ENCODE measurements at places on chromosomes 3 and 15.
A peak's percentile ranks its signal among the peaks of the same experiment; 100 is the strongest.

DNA sequence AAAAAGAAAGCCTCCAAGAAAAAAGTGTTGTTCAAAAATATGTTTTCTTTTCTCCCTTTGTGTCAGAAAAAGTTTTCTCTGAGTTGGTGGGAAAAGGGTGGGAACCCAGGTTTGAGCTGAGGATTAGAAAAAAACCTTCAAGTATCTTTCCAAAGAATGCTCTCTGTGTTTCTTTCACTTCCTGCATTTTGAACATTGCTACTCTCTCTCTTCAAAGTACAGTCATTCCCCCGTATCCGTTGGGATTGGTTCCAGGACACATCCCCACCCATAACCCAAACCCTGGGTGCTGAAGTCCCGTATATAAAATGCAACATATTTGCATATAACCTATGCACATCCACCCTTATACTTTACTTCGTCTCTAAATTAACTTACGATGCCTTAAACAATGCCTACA, 139.6 kb downstream of the TMCO5A start:
- DNase-seq, result no peak

GRCh38 chr3:73215901-73216300, 154.4 kb downstream of the EBLN2 start:
- DNase-seq, result no peak

GRCh38 chr3:120682095-120682681, at the start of gene HGD:
TSS of gene HGD (minus strand) at chr3:120682239. CDS start at chr3:120682111, 128 bp downstream.
- no peak for DNase-seq

DNA sequence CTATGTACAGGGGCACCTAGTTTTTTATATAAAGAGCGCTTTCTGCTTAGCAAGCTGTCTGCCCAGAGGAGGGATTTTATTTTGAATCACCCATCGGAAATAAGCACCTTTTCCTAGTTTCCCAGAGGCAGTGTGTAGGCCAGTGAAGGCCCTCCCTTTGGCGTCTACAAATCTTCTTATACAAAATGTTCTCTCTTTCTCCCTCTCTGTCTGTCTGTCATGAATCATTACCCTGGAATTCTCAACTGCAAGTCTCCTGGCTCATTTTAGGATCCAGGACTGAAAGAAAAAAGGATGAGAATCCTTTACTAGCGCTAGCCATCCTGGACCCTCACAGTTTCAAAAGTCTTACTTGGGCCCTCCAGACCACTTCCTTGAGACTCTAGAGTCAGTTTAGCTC, 728.1 kb downstream of the OTOL1 start:
- no peak for DNase-seq

GRCh38 chr3:151384741-151385174, at the start of gene P2RY12:
TSS of gene P2RY12 (minus strand) at chr3:151384753. CDS start at chr3:151338845, 45,908 bp downstream.
- no peak for DNase-seq

- DNase-seq, result no peak
Measured at GRCh38 chr3:172617976-172618375, 92.9 kb downstream of the NCEH1 start.

DNA sequence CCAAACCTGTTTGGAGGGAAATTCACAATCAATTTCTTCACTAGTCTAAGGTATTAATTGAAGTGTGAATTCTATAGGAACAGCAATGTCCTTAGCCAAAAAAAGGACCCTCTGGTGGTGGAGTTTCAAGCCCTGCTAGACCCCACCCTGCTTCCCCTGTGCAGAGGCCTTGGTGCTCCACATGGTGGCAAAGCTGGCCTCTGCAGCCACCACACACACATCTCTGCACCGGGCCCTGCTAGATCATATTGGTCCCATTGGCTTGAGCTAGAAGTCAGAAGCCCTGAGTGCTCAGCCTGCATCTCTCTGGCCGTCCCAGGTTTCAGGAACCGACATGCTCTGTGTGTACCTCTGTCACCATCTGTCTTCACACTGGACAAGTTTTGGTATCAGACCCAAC, 220.9 kb upstream of the TRIM42 start:
- no peak for DNase-seq

DNA sequence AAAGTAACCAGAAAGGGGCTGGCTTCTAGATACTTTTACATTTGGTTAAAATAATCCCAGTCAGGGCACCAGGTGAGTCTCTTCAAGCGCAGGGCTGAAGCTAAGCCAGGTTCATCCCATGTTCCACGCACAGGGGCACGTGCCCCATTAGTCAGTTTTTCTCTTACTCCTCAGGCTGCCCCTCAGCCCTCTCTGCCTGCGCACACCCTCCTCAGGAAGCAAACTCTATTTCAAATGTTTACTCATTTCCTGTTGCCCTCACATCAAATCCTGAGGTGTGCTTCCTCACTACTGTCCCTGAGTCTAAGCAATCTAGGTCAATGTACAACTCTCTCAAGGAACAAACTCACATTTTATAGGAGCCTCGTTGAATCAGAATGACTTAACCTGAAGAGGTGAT, 48.5 kb downstream of the THBS1 start:
- peak; percentile 73 for DNase-seq

- no peak for DNase-seq
Measured at GRCh38 chr3:124101643-124102042, 109.7 kb upstream of the ROPN1 start.

DNA sequence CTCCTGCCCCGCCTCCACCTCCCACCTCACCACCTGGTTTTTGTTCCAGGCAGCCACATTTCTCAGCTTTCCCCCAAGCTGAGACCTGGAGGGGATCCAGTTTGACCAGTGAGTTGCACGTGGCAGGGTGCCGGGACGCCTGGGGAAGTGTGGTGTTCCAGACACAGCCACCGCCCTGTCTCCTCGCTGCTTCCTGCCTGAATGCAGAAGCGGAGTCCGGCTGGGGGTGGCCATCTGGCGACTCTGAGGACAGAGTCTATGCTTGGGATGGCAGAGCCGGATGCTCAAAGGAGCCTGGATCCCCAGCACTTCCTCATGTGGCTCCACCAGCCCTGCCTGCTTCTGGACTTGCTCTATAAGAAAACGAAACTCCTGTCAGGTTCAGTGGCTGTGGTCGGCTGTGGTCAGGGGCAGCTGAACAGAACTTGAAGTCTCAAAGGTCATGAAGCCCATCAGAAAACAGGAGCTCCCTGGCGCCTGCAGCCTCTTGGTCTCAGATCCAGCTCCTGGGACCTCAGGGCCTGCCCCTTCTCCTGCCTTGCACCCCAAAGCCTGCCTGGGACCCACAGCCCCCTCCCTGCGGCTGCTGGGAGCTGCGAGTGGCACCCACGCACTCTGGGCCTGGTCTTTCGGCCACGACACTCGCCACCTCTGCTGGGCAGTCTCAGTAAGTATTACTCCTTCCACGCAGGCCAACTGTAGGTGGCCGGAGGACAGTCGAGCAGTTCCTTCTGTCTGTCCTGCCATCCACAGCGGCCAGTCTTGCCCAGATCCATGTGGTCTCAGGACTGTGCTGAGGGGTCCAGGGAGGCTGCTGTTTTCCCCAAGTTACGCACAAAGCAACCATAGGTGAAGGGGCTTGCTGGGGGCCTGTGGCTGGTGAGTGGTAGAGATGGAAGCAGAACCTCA, 112.8 kb upstream of the MEF2A start:
- DNase-seq, result no peak

Data from CD4-positive, alpha-beta T cell treated with Interleukin-6 for 4 hours (primary cell).